ENCODE measurements at places on chromosomes 12 and 14.

DNA sequence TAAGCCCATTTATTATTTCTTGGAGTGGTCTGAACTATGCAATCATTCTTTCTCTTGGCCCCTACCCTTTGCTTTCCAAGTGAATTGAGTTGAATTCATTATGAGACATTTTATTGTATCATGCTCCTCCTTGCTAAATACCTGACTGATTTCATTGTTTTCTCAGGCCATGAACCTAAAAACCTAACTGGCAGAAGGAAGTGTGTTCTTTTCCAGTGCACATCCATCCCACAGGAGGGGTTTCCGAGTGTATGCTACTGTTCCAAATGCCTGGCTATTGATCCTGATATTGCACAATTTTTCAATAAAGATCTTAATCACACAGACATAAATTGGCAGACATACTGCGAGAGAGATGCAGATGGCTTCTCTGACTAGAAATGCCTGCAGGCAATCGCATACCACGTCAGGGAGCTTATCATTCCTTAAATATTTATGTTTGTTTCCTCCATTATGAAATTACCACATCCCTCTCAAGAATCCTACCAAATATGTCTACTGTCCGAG is 162.2 kb upstream of the EGLN3 start:
- peak; percentile 46 for DNase-seq

DNA sequence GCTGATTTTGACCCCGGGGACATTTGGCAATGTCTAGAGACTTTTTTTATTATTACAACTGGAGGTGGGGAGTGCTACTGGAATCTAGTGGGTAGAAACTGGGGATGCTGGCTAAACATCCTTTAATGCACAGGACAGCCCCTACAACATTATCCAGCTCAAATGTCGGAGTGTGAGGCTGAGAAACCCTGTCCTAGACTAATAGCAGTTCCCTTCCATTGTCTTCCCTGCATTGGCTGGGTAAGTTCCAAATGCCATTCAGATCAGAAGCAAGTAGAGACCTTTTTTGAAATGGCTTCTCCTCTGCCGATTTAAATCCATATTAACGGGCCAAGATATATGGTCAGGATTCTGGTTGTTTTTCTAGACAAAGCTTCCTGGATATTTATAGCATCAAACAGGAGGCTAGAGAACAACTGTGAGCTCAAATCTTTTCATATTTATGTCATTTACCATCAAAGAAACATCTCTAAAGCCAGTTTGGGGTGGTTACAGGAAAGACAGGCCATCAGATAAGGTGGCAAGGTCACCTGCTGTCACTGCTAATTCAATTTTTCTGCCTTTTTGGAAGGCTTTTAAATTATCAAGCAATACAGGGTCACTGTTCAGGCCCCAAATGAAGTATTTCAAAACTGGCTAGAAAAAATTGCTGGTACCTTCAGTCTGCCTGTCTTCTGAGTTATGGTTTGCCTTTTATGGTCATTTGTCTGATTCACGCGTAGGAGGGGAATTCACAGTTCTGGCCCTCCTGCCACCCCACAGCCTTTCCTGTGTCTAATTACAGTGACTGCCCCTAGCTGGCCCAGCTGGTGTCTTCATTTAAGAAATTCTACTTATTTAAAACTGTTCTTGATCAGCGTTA is 20.1 kb upstream of the AKAP5 start:
- peak; percentile 41 for DNase-seq

DNA sequence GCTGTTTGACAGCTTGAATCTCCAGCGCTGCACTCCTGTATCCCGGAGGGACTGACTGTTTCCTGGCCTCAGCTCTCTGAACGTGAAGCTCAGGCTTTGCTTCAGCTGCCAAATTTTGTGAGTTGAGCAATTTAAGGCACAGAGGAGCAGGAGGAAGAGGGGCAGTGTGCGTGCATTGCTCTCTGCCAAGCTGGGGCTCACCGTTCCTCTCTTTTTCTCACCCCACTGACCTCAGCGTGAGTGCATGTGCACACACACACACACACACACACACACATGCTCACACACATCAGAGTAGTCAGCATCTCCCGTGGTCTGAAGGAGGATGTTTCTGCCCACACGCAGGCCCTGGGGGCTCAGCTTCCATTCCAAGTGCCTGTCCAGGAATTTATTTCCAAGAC is 27.8 kb upstream of the BDKRB2 start:
- peak; percentile 93 for DNase-seq

- DNase-seq = no peak
Observed at GRCh38 chr14:85172889-85173477, 357.0 kb upstream of the FLRT2 start.

GRCh38 chr14:100317912-100318808 is 5.0 kb upstream of the SLC25A47 start:
- no peak for DNase-seq

DNA sequence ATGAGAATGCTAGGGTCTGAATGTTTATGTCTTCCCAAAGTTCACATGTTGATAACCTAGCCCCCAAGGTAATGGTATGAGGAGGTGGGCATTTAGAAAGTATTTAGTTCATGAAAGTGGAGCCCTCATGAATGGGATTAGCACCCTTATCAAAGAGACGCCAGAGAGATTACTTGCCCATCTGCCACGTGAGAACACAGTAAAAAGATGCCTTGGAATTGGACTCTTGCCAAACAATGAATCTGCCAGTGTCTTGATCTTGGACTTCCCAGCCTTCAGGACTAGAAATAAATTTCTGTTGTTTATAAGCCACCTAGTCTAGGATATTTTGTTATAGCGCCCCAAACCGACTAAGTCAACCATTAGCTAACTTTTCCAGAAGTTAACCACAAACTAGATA is 92.0 kb upstream of the SLC38A4 start:
- DNase-seq = no peak

GRCh38 chr12:119593578-119594398 is at the start of gene TMEM233:
TSS of gene TMEM233 (plus strand) at chr12:119593774. CDS start at chr12:119593849, 75 bp downstream.
- DNase-seq = no peak

- DNase-seq = no peak
Observed at GRCh38 chr14:76331328-76332011, 44.5 kb upstream of the ESRRB start.

- DNase-seq = no peak
Observed at GRCh38 chr12:132754160-132754932, 7.3 kb downstream of the ANKLE2 start.

GRCh38 chr12:63420206-63420644 is 248.1 kb downstream of the DPY19L2 start:
- peak; percentile 13 for DNase-seq

GRCh38 chr12:122052285-122052684 is 26.3 kb upstream of the MLXIP start:
- no peak for DNase-seq
